ENCODE measurements at places on chromosomes 7 and 10.

- no peak for DNase-seq
These were observed 34.9 kb downstream of the P4HA1 start for GRCh38 chr10:73061743-73062142.

GRCh38 chr10:59903871-59904270 lies 2.5 kb downstream of the CCDC6 start:
- DNase-seq: no peak

GRCh38 chr7:123292227-123292626 lies 92.5 kb upstream of the SLC13A1 start:
- no peak for DNase-seq

GRCh38 chr7:26197153-26198115 lies 3.1 kb downstream of the HNRNPA2B1 start:
- DNase-seq: no peak

- no peak for DNase-seq
These were observed 42.8 kb downstream of the MGMT start for GRCh38 chr10:129509835-129510234.

DNA sequence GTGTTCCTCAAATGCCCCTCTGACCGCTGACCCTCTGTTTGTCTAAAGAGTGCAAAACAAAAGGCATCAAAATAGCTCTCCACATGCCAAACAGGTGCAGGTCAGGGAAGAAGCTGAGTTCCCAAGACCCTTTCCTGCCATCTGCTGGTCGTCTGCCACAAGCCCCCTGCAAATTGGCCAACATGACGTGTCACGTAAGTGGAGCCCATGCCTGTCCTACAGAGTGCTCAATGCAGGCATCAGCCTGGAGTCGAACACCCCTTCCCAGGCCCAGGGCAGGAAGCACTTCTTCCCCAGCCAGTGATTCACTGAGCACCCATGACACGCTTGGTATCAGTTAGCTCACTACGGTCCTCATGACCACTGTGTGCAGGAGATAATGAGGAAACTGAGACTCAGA lies 14.1 kb downstream of the TMEM72 start:
- no peak for DNase-seq

GRCh38 chr7:43303740-43304241 lies 191.3 kb downstream of the HECW1 start:
- no peak for DNase-seq

DNA sequence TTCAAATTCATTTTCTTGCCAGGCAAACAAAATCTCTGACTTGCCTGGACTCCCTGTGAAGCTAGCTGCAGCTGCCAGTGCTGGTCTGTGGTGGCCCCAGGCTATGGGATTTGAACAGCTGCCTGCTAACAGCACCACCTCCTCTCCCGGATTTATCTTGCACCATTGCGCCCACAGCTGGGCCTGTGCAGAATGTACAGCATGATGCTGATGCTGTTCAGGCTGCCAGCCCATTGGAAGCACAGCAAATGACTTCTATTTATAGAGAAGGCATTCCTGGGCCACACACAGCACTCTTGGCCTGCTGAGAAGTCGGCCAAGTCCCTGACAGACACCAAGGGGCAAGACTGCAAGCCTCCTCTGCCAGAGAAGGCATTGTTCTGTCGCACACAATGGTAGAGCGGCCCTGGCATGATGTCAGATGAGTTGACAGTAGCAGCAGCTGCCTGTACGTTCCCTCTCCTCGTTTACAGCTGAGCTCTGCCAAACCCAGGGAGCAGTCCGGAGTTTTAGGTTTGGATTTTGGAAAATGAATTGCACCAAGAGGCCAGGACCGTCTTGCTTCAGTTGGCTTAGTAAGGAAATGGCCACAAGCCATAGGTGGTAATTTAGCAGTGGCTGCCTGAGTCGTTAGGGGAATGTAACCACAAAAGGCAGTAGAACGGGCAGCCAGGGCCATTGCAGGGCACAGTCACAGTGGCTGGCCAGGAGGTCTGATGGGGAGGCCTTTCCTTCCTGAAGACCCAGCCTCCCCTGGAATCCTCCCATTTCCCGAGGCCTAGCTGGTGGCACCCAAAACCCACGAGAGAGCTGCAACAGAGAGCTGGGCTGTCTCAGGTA lies 38.5 kb downstream of the MTURN start:
- DNase-seq: no peak

DNA sequence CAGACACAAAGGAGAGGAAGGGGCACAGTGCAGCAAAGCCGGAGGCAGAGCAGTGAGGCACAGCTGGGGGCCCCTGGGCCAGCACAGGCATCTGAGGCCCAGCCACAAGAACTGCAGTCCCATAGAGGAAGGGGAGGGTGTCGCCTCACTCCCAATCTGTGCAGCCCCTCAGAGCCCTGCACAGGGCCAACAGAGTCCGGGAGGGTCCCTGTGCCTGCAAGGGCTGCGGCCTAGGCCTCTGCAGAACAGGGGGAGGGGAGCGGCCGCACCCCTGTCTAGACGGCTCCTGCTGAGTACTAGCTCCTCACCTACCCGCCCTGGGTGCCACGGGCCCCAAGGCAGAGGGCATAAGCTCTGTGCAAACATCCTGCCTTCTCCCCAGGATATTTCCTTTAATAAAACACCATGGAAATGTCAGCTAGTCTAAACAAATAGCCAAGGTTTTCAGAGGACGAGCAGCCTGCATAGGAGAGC lies 32.4 kb upstream of the RET start:
- DNase-seq: no peak

- no peak for DNase-seq
These were observed 109.2 kb downstream of the ARHGAP12 start for GRCh38 chr10:31819391-31819820.

- no peak for DNase-seq
These were observed 91.1 kb downstream of the CDK6 start for GRCh38 chr7:92745241-92745640.

DNA sequence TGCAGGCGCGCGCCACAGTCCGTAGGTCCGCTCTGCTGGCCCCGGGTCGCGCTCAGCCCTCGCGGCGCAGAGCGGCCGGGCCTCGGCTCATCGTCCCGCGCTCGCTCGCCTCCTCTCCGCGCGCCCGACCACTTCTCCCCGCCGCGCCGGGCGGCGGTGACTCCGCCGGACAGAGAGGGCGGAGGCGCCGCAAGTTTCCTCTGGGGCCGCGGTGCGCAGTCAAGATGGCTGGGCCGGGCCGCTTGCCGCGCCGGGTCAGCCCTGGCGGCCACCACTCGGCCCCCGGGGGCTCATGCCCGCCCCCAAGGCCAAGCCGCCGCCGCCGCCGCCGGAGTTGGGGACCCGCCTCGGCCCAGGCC lies 441 bp downstream of the FZD8 start:
- no peak for DNase-seq

- DNase-seq: no peak
These were observed 205.3 kb upstream of the ZNF32 start for GRCh38 chr10:43854007-43854406.

DNA sequence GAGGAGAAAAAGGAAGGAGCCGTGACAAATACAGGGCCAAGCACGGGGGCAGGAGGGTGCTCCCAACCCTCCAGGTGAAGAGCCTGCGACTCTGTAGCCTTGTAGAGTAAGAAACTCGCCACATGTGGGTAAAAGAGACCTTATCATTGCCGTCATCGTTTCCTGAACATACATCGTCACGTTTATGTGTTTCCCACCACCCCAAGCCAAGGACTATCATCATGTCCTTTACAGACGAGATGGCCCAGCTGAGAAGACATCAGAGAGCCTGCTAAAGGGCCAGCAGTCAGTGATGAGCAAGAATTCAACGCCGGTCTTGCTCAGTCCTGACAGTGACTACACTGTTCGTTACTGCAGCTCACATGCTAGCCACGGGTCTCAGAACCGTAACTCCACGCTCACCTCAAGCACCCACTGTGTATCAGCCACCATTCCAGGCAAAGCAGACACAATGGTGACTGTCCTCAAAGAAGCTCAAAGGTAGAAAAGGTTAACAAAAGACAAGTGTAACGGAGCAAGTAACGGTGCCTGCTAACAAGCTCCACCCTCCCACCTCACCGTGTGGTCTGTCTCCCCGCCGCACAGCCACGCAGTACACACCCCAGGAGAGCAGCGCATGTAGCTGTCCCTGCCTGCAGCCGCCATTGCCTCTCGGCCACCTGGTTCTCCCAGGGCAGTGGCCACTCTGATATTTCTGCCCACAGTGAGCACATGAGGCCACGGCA lies 147.8 kb downstream of the MAD1L1 start:
- no peak for DNase-seq

GRCh38 chr10:74925291-74925690 lies 98.9 kb downstream of the KAT6B start:
- no peak for DNase-seq

DNA sequence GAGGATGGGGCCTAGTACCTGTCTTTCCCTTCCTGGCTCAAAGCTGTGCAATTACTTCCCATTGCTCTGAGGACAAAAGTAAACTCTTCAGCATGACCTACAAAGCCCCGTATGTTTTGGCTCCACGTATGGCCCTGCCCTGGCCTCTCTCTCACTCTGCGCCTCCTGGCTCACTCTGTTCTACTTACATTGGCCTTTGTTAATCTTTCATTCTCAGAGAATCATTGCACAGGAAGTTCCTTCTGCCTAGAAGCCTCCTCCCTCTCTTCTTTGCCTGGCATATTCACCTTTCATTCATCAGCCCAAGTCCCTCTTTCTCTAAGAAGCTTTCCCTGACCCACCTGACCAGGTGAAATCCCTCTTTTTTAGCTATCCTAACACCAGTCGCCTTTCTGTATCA lies 23.9 kb downstream of the LIPM start:
- DNase-seq: no peak

DNA sequence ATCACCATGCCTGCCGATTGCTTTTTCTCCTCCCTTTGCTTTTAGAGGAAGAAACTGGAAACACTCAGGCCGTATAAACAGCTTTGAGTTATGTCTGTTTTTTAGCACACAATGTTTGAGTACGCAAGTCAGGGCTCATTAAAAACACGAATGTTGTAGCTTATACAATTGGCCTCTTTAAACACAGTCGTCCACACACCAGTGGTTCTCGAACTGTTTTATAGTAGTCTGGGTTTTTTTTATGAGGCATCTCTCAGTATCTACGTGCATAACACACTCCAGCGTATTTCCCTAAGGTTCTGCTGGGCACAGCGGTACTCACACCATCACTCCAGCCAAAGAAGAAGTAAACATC lies 13.4 kb upstream of the CARD11 start:
- DNase-seq: no peak

- DNase-seq: no peak
These were observed 344.2 kb upstream of the MGMT start for GRCh38 chr10:129122846-129123245.

- DNase-seq: no peak
These were observed 4.4 kb upstream of the EGR2 start for GRCh38 chr10:62820586-62820985.

- no peak for DNase-seq
These were observed 112.5 kb upstream of the UNC5B start for GRCh38 chr10:71099731-71100361.

GRCh38 chr10:59844436-59844835 lies 61.9 kb downstream of the CCDC6 start:
- DNase-seq: no peak

DNA sequence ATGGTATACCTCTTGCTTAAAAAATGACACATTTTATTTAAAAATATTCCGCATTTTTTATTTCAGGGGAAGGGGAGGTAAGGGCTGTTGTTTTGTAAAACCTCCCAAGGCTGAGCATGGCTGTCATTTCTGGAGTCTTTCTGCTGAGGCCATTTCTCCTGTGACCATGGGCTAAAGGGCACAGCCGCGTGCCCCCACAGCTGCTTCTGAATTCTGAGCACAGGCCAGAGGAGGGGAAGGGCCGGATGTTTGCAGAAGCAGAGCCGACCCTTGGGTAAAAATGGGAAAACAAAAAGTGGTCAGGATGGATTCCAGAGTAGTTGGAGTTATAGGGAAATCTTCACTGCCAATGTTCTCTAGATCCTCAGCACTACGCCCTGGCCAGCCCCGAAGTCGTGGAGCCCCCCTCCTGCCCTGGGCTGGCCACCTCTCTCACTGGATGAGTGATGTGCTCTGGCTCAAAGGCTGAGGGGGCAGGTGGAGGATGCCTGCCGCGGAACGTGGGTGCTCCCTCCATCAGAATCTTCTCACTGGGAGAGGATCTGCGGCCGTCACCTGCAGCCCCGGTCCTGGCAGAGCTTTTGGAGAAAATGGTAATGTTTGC lies 131.3 kb upstream of the ZEB1 start:
- DNase-seq: no peak

DNA sequence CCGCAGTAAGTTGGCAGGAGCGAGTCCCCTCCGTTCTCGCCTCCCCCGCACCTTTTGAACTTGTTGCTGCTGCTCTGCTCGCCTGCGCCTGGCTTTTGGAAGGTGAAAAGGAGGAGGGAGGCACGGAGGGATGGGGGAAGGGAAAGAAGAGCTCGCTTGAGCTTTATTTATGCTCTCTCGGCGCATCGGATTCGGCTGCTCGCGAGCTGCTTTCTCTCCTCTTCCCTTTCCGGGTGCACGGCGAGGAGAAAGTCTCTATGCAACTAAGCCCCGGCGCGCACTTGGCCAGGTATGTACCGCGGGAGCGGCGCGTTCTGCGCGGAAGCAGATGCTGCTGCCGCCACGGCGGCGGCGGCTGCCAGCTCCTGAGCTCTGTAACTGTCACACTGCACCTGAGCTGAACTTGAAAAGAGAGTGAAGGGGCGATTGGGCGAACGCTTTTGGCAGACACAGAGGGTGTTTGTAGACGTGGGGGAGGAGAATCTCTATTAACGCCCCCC lies 551 bp downstream of the KCND2 start:
- no peak for DNase-seq

GRCh38 chr10:89167915-89168314 lies 39.2 kb downstream of the CH25H start:
- no peak for DNase-seq

Data from stimulated activated CD8-positive, alpha-beta memory T cell treated with anti-CD3 and anti-CD28 coated beads, Interleukin-7, amount 100 ng/mL, for 1 hour (primary cell).